ENCODE measurements at places on chromosomes 16 and 17.

DNA sequence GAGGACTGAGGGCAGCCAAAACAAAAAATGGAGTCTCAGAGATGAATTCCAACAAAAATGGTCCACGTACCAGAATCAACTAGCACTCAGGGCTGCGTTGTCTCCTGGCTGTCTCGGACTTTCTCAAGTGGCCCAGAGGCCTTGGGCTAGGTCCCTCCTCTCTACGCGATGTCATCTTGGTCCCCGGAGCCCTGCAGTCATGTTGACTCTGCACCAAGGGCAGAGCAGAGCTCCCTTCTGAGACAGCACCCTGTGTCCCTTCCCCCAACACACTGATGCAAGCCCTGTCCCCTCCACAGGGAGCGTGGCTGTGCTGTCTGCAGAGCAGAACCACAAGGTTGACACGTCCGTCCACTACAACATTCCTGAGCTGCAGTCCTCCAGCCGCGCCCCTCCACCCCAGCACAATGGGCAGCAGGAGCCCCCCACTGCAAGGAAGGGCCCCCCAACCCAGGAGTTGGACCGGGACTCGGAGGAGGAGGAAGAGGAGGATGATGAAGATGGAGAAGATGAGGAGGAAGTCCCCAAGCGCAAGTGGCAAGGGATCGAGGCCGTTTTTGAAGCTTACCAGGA lies 20.8 kb downstream of the GINS2 start:
- H3K4me3 ChIP-seq = no peak overlapping the region
- peaks cover 88% of the 10 kb centered on the region for H3K36me3 ChIP-seq
- no peaks in the 10 kb centered on the region for H3K27me3 ChIP-seq

- H3K27me3 ChIP-seq = no peaks in the 10 kb centered on the region
- DNase-seq = no peak
- no peak overlapping the region for H3K27ac ChIP-seq
- no peak overlapping the region for H3K4me3 ChIP-seq
- H3K4me1 ChIP-seq = no peaks in the 10 kb centered on the region
- no peaks in the 10 kb centered on the region for H3K36me3 ChIP-seq
Measured at GRCh38 chr17:14856176-14856575, 408.9 kb downstream of the PMP22 start.

DNA sequence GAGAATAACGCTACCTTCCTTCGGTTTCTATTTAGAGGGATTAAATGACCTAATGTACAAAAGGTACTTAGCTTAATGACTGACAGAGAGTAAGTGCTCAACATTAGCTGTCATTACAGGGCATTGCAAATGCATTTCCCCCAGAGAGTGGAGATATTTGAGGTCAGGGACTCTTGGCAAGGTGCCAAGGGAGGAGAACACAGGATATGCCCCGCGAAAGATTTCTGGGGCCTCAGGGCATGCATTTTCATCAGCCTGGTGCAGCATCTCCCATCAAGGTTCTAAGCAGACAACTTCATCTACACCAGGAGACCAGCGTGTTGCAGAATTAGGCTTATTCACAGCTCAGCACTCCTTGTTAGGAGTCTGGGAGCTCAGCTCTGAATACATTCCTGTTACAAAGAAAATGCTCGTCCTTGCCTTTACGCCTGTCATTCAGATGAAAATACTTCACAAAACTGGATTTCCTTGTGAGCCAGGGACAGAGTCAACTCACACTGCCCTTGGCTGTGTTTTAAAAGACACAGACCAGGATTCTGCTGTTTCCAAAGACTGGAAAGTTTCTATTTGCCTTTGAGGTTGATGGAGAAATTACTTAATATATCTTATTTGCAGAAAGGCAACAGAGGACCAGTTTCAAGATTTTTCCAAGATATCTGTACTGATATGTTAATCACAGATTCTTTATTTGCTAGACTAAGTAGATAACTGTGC lies 108.2 kb downstream of the VAT1L start:
- H3K27ac ChIP-seq = no peak overlapping the region
- H3K36me3 ChIP-seq = no peaks in the 10 kb centered on the region
- H3K27me3 ChIP-seq = no peaks in the 10 kb centered on the region
- no peak overlapping the region for H3K4me3 ChIP-seq
- no peak for DNase-seq

DNA sequence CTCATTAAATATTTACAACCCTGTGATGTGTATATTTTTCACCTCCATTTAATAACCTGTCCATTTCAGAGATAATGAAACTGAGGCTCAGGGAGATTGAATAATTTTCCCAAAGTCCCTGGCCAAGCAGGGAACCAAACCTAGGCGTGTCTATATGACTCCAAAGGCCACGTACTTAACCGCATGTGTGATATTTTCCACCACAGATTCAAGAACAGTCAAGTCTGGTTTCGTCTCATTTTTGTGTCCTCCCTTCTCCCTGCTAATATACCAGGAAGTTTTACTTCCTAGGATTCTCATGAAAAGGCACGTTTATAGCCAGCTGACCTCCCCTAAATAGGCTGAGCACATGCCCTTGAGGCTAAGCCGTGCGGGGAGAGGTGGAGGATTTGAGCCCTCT lies 15.3 kb downstream of the WFIKKN2 start:
- H3K27me3 ChIP-seq = no peaks in the 10 kb centered on the region
- no peaks in the 10 kb centered on the region for H3K36me3 ChIP-seq
- no peak for DNase-seq
- no peak overlapping the region for H3K27ac ChIP-seq

DNA sequence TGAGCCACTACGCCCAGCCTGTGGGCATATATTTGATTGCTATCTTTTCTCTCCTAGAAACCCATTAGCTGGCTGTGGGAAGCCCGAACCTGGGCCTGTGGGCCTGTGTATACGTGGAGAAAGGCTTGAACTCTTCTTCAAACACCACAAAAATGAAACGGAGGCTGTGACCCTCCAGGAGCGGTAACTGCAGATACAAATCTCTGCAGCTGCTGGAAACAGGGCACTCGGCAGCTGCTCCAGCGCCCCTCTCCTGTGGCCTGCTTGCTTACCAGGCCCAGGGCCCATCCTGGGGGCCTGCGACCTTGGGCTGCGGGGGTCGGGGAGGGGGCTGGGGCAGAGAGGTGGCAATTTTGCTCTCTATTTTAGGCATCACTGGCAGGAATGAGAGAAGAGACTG lies 28.0 kb upstream of the MTSS2 start:
- H3K4me3 ChIP-seq = no peak overlapping the region
- H3K27ac ChIP-seq = no peak overlapping the region
- H3K27me3 ChIP-seq = no peaks in the 10 kb centered on the region

DNA sequence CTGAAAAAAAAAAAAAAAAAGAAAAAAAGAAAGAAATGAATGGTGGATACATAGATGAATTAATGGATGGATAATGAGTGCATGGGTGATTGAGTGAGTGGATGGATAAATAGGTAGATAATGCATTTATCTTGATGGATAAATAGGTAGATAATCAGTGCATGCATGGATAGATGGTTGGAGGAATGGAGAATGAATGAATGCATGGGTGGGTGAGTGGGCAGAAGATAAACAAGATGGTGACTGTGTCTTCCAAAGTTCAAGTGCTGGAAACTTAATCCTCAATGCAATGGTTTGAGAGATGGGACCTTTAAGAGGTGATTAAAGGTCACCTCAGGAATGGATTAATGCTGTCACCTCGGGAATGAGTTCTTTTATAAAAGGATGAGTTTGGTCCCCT lies 6.8 kb upstream of the RNF112 start:
- DNase-seq = no peak
- H3K36me3 ChIP-seq = no peaks in the 10 kb centered on the region
- no peak overlapping the region for H3K27ac ChIP-seq
- no peak overlapping the region for H3K4me3 ChIP-seq
- peaks cover 8% of the 10 kb centered on the region for H3K4me1 ChIP-seq

All from upper lobe of left lung (tissue), 6 donors.